Activated CD4-positive, alpha-beta T cell treated with anti-CD3 and anti-CD28 coated beads, Interleukin-2, amount 50 U/mL, for 1 hour (primary cell): ENCODE measurements at places on chromosomes 13 and 19.

GRCh38 chr19:16293118-16294091, 31.2 kb upstream of the KLF2 start:
- no peak for DNase-seq

DNA sequence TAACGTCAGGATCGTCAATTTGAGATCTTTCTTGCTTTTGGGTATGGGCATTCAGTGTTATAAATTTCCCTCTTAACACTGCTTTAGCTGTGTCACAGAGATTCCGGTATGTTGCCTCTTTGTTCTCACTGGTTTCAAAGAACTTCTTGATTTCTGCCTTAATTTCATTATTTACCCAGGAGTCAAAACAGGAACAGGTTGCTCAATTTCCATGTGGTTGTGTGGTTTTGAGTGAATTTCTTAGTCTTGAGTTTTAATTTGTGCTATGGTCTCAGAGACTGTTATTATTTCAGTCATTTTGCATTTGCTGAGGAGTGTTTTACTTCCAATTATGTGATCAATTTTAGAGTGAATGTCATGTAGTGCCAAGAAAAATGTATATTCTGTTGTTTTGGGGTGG, 153.1 kb downstream of the PCDH17 start:
- no peak for DNase-seq

DNA sequence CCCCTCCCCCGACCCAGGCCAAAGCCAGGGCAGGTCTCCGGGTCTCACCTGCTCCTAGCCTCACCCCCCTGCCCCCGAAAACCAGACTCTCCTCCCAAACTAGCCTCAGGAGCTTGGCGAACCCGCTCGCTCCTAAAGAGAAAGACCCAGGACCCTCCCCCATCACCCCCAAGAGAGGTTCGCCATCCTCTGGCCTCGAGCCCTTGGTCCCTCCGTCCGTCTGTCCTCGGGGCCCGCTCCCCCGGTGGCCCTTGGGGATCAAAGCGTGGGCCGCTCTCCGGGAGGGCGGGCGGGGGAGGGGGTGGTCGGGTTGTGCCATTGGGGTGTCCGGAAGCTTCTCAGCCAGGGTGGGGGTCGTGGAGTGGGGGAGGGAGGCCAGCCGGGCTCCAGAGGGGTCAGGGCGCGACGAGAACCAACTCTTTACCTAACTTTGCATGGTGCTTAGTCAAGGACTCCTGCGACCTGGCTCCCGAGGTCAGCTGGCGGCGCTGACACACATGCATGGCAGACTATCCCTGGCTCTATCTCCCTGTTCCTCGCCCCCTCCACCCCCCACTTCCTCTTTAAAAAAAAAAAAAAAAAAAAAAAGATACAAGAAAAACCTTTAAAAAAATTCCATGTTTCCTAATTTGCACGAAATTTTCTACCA, 15.6 kb downstream of the SMIM24 start:
- no peak for DNase-seq

- no peak for DNase-seq
Observed at GRCh38 chr13:84430015-84430414, 547.7 kb upstream of the SLITRK1 start.

- DNase-seq = no peak
Observed at GRCh38 chr13:50459046-50459445, 384.4 kb downstream of the DLEU7 start.

DNA sequence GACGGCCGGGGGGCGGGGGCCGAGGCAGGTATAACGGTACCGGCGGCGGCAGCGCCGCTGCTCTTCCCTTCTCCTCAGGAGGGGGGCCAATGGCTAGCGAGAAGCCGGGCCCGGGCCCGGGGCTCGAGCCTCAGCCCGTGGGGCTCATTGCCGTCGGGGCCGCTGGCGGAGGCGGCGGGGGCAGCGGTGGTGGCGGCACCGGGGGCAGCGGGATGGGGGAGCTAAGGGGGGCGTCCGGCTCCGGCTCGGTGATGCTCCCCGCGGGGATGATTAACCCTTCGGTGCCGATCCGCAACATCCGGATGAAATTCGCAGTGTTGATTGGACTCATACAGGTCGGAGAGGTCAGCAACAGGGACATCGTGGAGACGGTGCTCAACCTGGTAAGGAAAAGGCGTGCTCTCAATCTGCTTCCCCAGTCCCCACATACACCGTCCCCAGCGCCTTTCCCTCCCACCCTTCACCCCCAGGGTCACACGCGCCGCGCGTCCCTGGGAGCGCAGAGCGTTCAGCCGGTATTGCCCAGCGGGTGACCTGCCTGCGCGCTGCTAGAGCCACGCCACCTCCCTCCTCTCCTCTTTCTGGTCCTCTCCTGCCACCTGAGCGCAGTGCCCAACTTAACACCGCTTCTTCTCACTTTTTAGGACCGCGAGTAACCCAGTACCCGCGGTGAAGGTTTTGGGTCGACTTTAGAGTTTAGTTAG, 814 bp downstream of the NBEA start:
- DNase-seq = no peak

GRCh38 chr13:110308656-110309359, 1.7 kb downstream of the COL4A2 start:
- DNase-seq = no peak

DNA sequence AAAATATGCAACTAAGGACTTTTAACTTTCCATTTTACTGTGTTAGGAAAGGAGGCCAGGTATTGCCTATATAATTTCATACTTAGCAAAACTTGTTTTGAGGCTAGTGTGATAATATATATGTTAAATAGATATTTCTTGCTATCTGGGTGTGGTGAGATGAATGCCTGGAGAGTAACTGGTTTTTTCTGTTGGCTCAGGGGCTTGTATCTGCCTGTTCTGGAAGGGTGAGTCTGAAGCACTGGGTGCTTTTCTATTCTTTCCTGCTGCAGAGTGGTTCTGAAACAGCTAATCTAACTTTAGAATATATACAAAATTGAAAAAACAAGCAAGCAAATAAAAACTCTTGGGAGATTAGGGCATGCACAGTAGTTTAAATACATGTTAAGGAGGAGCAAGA, 64.6 kb upstream of the MYCBP2 start:
- no peak for DNase-seq

DNA sequence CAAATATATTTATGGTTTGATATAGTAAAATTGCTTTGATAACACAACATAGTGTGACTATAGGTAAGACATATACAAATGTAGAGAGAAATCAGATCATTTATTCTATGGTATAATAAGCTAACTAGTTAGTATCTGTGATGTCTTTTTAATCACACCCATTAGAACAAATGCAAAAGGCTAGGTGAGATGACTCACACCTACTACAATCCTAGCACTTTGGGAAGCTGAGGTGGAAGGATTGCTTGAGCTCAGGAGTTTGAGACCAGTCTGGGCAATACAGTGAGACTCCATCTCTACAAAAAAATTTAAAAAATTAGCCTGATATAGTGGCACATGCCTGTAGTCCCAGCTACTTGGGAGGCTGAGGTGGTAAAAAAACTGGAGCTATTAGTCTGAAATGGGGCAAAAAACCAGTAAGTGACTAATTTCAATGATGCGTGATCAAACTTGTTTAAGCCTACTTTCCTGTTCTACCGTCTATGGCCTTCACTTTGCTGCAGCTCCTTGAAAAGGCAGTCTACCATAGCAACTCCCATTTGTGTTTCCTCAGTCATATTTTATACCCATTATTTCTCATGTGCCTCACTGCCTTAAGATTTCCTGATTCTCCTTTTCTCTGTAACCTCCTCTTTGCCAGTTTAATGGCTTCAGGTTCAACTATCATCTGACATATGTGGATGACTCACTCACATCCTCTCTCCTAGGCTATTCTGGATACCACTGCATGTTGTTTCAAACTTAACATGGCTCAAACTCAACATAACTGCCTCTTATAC, 12.5 kb downstream of the ALG5 start:
- DNase-seq = no peak

- no peak for DNase-seq
Observed at GRCh38 chr13:110886870-110887596, 27.8 kb downstream of the ANKRD10 start.

GRCh38 chr19:2059422-2060201, 8.6 kb upstream of the MKNK2 start:
- no peak for DNase-seq

GRCh38 chr19:44690131-44690440, 8.9 kb upstream of the CEACAM16 start:
- no peak for DNase-seq

DNA sequence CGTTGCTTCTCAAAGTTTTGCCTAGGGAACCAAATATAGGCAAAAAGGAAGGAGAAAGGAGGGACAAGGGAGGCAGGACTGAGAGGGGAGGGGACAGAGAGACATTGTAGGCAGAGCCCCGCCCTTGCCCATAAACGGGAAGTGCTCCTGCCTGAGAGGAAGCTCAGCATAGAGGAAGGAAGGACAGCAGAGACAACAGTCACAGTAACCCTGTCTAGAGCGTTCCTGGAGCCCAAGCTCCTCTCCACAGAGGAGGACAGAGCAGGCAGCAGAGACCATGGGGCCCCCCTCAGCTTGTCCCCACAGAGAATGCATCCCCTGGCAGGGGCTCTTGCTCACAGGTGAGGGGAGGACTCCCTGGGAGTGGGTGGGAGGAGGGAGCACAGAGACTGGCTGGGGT, at the start of gene CEACAM21:
CEACAM21 (plus strand) TSS at position 169 of the 400 bp plus-strand sequence; CDS start at position 278, 109 bp downstream.
- peak; percentile 33 for DNase-seq

DNA sequence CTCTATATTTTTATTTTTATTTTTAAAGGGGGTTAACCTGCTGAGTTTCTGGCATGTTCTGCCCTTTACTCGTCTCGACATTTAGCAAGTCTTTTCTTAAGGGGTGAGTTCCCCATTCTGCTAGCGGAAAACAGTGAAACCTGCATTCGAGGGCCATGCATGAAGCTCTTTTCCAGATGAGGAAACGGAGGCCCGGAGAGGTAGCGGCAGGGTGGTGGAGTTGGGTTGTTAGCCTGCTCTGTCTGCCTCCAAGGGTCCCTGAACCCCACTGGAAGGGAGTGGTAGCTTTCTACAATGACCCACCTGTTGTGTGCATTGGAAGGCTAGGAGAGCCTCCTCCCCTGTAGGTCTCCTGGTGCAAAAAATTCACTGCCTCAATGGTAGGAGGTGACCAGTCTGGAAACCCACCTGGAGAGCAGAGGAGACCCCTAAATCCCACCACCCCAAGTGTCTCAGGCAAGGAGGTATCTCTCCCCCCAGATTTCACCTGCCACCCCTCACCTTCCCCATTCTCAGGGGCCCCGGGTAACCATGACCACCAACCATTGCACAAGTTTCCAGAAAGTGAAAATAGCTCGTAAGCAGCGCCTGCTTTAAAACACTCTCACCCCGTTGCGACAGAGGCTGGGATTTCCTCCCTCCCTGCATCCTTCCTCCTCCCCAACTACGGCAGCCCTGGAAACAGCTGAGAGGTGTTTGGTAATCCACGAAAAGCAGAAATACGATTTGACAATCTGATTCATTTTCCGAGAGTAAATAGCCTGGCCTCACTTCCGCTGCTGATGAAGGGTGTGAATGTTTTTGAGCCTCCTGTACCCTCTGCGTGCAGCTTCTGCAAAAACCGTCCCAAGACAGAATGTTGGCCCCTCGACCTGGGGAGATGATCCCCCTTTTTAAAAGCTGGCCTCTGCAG, 3.5 kb downstream of the KLF2 start:
- DNase-seq = peak; percentile 60

GRCh38 chr19:588741-589692, 664 bp upstream of the HCN2 start:
- no peak for DNase-seq

DNA sequence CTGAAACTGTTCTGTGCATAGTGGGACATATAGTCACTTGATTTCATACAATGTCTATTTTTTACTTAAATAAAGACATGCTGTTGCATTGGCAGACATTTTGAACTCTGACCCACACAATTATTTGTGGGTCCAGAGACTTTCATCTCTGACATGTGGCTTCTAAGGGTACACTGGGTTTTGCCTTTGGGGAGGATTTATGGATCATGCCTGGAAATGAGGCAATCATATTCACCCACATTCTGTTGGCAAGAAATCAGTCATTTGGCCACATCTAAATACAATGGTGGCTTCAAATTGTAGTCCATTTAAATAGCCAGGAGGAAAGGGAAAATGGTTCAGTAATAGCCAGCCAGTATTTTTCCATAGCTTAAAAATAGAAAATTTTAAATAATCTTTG, 238.3 kb upstream of the KLF12 start:
- no peak for DNase-seq

- no peak for DNase-seq
Observed at GRCh38 chr13:31499274-31499673, 240.1 kb upstream of the RXFP2 start.

GRCh38 chr19:39403331-39404312, 3.0 kb upstream of the ZFP36 start:
- peak; percentile 98 for DNase-seq

- no peak for DNase-seq
Observed at GRCh38 chr19:1161716-1162115, 12.4 kb downstream of the SBNO2 start.

- DNase-seq = no peak
Observed at GRCh38 chr19:35167251-35168119, 12.9 kb downstream of the FXYD5 start.

- no peak for DNase-seq
Observed at GRCh38 chr19:33724021-33724720, 72.5 kb upstream of the KCTD15 start.

GRCh38 chr19:35184884-35185283, 30.3 kb downstream of the FXYD5 start:
- DNase-seq = no peak

DNA sequence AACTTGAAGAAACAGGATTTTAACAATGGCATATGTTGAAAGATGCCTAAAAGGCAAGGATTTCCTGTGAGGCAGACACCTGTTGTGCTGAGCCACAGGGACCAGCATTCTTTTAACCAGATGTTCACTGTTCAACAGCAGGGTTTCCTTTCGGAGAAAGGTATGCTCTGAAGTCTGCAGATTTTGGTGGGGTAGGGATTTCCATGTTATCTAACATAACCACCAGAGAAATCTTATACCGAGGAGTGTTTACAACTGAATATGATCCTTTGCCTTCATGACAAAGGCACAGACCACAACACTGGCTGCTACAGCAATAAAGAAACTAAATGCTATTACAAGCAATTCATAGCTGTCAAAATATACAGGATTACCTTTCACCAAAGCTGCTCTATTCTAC, 48.1 kb downstream of the MPHOSPH8 start:
- DNase-seq = no peak

GRCh38 chr13:24511019-24511815, 1.4 kb downstream of the PARP4 start:
- peak; percentile 18 for DNase-seq

DNA sequence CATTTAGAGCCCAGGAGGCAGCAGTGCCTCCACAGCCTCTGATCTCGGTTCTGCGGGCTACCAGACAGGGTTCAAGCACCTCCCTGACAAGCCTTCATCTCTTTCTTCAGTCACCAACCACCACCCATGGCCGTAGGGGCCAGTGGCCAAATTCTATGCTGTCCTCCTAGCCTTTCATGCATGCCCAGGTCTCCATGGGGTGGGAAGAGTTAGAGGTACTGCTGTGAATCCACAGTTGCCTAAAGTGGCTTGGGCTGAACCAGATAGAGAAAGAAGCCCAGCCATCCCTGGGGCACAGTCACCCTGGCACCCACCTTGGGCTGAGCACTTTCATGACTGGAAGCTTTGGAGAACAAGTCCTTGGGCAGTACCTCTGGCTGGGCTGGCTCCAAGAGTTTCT, 97.4 kb downstream of the ZDHHC20 start:
- no peak for DNase-seq

GRCh38 chr19:589693-590395, at the start of gene HCN2:
HCN2 (plus strand) TSS chr19:589881; CDS start chr19:589946, 65 bp downstream.
- no peak for DNase-seq

- DNase-seq = no peak
Observed at GRCh38 chr13:24627090-24627714, 53.0 kb upstream of the ATP12A start.

- no peak for DNase-seq
Observed at GRCh38 chr13:64684685-64685431, 2545.3 kb downstream of the PCDH9 start.
